Pulmonary artery endothelial cell (primary cell): ENCODE measurements at places on chromosomes 3 and 15. TPM values are rescaled to one million over a fixed set of nuclear protein-coding genes. Genes with fewer than 3 reads are reported as not detected.

The PAQR5 gene
- 0.07 and 0.13 TPM in 2 replicates for total RNA-seq

The DNAH12 gene
- total RNA-seq, result 0.04 and 0.07 TPM in 2 replicates

The JMJD7 gene
- 2.1 and 6.1 TPM in 2 replicates for total RNA-seq

The PPP1R14D gene
- total RNA-seq, result not detected in 2 replicates

The GJD2 gene
- not detected in 2 replicates for total RNA-seq

The TTLL13 gene
- 0.04 TPM in 1 of 2 replicates, not detected in the other for total RNA-seq

The GCNT3 gene
- 0.14 TPM in 1 of 2 replicates, not detected in the other for total RNA-seq

The ZPLD1 gene
- 0.04 and 0.07 TPM in 2 replicates for total RNA-seq

The CYP8B1 gene
- total RNA-seq, result not detected in 2 replicates

The ABI3BP gene
- total RNA-seq, result 9.3 and 14.5 TPM in 2 replicates

The HIGD1A gene
- 139 and 144 TPM in 2 replicates for total RNA-seq

The SPINK8 gene
- total RNA-seq, result not detected in 2 replicates

The C2CD4A gene
- 0.74 and 3.2 TPM in 2 replicates for total RNA-seq

The ANKRD34C gene
- total RNA-seq, result not detected in 2 replicates

The NRROS gene
- 2.0 and 4.8 TPM in 2 replicates for total RNA-seq

The PLIN1 gene
- total RNA-seq, result 0.07 and 0.18 TPM in 2 replicates

The ATP10A gene
- total RNA-seq, result not detected in 2 replicates

The GNB4 gene
- total RNA-seq, result 97.3 and 105 TPM in 2 replicates

The ST3GAL6 gene
- total RNA-seq, result 22.2 and 27.6 TPM in 2 replicates

The ANAPC13 gene
- total RNA-seq, result 46.4 and 65.2 TPM in 2 replicates

The DAZL gene
- not detected in 2 replicates for total RNA-seq

The TASOR gene
- total RNA-seq, result 71.6 and 103 TPM in 2 replicates

The ISLR gene
- not detected in 2 replicates for total RNA-seq

The TUSC7 gene
- total RNA-seq, result not detected in 2 replicates

The GP9 gene
- total RNA-seq, result not detected in 2 replicates

The DPPA2 gene
- total RNA-seq, result not detected in 2 replicates

The SPATA12 gene
- total RNA-seq, result 0.04 and 0.07 TPM in 2 replicates

The SLC28A1 gene
- not detected in 2 replicates for total RNA-seq

The TCF12 gene
- total RNA-seq, result 62.6 and 85.4 TPM in 2 replicates

The GLDN gene
- not detected in 2 replicates for total RNA-seq

The CD200 gene
- 0.95 and 8.1 TPM in 2 replicates for total RNA-seq

The ROBO1 gene
- total RNA-seq, result 16.8 and 26.4 TPM in 2 replicates

The CDCP1 gene
- total RNA-seq, result 3.7 and 6.6 TPM in 2 replicates

The GRAMD1C gene
- total RNA-seq, result 19.0 and 20.2 TPM in 2 replicates

The FOXL2NB gene
- 0.04 TPM in 1 of 2 replicates, not detected in the other for total RNA-seq

The RTP3 gene
- total RNA-seq, result 0.07 TPM in 1 of 2 replicates, not detected in the other

The C3orf22 gene
- total RNA-seq, result not detected in 2 replicates

The ADAMTSL3 gene
- not detected in 2 replicates for total RNA-seq

The FANCD2OS gene
- total RNA-seq, result not detected in 2 replicates

The IGSF11 gene
- total RNA-seq, result not detected in 2 replicates

The RHOV gene
- 0.07 TPM in 1 of 2 replicates, not detected in the other for total RNA-seq

The SIDT1 gene
- not detected in 2 replicates for total RNA-seq

The KATNBL1 gene
- total RNA-seq, result 42.3 and 61.0 TPM in 2 replicates

The FHIT gene
- total RNA-seq, result 1.1 and 1.3 TPM in 2 replicates

The A4GNT gene
- not detected in 2 replicates for total RNA-seq

The ERC2 gene
- 0.53 and 1.6 TPM in 2 replicates for total RNA-seq
